ENCODE measurements at places on chromosomes 3 and 15.

GRCh38 chr3:127068871-127069270 is 86.0 kb downstream of the PLXNA1 start:
- no peak for DNase-seq

GRCh38 chr15:62922514-62922913 is 120.0 kb upstream of the TPM1 start:
- DNase-seq, result no peak

DNA sequence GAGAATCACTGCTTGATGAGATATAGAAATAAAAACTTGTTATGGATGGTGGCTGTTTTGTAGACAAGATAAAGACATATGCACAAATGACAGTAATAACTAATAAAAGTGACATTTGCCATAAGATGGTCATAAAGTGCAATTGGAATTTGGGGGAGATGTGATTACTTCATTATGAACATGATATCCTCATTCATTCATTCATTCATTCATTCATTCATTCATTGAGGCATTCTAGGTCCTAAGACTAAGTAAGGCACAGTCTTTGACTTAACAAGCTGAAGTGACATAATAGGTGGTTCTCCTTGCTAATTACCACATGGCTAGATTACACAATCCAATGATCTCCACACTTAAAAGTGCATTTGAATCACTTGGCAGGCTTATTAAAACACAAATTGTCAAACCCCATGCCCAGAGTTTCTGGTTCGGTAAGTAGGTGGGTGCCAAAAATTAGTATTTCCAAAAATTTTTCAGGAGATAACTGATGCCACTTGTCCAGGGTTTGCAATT is 18.9 kb downstream of the RAP2B start:
- DNase-seq, result no peak

GRCh38 chr3:71185733-71186455 is 397.6 kb downstream of the FOXP1 start:
- no peak for DNase-seq

DNA sequence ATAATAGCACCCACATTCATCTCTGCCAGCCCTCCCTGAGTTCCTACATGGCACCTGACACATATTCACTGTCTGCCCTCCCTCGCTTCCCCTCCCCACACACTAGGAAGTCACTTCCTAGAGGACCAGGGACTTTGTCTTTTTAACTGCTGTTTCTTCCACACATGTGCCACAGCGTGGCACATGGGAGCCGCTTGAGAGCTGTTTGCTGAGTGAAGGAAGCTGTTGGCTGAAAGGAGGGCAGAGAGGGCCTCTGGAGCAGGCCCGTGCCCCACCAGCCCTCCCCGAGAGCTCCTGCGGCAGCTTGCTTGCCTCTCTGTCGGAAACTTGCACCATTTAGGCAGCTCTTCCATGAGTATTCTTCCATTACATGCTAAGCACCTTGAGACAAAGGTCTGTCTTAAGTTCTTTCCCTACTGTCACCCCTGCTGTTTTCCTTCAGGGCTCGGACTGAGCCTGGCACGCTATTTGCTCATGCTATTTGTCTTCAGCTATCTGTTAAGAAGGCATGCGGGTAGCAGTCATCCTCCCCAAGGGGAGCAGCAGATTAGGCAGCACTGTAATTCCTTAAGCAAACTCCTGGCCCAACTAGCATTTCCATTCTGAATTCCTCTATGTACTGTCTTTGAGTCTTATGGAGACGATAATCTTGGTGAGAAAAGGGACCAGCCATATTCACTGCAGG is 72.2 kb downstream of the CACNA1D start:
- no peak for DNase-seq

DNA sequence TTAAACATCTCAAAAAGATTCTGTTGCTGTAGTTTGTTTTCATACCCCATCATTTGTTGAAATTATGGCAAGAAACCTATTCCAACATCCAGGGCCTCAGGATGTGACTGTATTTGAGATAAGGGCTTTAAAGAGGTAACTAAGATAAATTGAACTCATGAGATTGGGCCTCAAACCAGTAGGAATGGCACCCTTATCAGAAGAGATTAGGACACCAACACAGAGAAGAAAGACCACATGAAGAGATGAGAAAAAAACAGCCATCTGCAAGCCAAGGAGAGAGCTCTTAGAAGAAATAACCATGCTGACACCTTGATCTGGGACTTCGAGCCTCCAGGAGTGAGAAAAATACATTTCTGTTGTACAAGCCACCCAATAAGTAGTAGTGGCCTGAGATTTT is 157.7 kb downstream of the CGGBP1 start:
- no peak for DNase-seq

DNA sequence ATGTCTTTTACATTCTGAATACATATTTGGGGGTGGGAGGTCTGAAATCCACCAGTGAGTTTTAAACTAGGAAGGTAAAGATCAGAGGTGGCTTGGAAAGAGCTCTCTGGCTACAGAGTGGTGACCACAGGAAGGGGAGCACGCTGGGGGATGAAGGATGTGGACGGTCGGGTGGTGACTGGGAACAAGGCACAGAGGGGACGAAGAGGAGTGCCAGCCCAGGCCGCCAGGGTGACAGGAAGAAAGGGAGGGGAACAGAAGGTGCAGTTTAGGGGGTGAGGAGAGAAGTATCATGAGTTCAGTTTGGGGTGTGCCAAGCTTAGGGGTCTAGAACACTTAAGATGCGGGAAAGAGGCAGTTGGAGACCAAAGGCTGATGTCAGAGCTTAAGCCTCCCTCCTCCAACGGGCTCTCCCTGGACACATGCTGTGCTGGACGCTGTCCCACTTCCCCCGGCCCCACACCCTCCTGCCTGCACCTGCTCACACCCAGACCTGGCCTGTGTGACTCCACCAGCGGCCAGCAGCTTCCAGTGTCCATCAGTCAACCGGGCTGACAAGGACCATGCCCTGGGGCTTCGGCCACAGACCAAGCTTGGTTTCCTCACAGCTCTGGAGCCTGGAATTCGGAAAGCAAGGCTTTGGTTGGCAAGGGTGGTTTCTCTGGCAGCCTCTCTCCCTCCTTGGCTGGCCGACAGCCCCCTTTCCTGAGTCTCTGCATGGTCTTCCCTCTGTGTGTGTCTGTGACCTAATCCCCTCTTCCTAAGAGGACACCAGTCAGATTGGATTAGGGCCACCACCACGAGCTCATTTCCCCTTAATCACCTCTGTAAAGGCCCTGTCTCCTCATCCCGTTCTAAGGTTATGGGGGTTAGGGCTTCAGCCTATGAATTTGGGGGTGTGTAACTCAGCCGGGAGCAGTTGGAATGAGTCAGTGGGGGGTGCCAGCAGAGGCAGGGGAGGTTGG is 120.4 kb upstream of the IQSEC1 start:
- no peak for DNase-seq

DNA sequence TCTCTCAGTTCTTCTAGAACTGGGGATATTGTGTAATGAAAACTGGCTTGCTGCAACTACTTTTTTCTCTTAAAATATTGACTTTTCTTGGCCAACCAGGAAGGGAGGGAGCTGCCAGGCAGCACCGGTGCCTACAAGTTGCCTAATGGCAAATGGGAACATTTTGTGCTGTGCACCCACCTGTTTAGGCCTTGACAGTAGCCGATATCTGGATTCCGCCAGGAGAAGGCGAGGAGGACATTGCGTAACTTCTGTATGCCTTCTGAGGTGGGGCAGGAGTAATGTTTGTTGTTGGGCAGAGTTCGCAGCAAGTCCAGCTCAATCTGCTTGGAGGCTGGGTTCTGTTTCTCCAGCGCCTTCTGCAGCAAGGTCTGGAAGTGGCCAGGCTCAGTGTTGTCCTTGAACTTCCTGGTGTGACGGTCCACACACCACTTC is 64.9 kb downstream of the TBC1D2B start:
- no peak for DNase-seq

DNA sequence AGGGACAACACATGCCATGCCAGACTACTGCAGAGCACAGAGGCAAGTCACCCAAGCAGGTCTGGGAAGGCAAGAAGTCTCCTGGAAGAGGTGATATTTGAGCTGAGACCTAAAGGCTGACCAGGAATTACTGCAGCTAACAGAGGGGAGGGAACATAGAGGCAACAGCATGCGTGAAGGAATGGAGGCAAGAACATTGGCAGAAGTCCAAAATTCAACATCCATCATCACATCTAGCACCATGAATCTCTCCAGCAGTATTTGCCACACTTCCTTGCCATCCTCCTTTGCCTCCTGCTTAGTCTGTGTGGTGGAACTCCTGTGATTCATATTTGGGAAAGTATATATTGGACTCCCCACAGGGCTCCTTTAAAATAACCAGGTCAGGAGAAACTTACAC is 870 bp upstream of the TSEN2 start:
- DNase-seq, result no peak

DNA sequence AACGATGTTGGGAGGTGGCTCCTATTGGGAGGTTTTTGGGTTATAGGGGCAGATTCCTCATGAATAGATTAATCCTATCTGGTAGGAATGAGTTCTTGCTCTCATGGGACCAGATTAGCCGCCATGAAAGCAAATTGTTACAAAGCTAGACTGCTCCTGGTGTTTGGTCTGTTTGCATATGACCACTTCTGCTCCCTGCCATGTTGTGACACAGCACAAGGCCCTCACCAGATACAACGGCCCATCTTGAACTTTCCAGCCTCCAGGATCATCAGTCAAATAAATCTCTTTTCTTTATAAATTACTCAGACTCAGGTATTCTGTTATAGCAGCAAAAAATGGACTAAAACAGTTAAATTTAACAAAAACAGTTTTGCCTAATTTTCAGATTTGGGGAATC is 34.4 kb downstream of the TRIM42 start:
- no peak for DNase-seq

GRCh38 chr3:191051037-191051436 is 148.0 kb upstream of the OSTN start:
- no peak for DNase-seq

GRCh38 chr3:116198087-116198486 is 247.2 kb downstream of the LSAMP start:
- DNase-seq, result no peak

DNA sequence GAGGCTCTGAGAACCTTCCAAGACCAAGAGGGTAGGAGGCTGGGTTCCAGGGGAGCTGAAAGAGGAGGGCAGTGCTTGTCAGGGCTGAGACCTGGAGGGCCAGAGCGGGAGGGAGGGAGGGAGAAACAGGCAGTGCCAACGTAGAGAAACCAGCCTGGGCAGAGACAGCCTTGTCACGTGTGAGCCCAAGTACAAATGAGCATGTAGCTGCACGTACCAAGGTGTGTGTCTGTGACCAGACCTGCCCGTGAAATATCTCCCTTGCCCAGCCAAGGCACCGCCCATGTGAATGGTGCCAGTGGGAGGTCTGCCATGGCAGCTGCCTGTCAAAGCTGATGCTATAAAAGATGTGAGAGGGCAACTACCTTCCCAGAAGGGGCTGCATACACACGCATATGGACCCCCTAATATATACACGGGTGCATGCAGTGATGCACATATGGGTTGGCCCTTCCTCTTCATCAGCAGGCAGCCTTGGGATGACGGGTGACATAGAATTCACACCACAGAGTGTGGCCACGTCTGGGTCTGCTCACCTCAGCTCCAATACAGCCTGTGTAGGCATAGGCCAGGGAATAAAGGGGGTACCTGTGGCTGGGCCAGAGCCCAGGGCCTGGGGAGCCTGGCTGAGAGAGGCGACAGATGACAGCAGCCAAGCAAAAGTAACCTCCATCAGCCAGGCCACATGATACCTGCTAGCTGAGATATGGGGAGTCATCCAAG is 7.8 kb upstream of the CTDSPL start:
- DNase-seq, result no peak

DNA sequence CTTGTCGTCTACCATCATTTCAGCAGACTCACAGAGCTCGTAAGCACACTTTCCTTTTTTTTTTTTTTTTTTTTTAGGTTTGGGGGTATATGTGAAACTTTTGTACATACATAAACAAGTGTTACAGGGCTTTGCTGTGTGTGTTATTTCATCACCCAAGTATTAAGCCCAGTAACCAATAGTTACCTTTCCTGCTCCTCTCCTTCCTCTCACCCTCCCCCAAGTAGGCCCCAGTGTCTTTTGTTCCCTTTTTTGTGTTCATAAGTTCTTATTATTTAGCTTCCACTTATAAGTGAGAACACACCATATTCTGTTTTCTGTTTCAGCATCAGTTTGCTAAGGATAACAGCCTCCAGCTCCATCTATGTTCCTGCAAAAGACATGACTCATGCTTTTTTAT is 746.8 kb downstream of the GRM7 start:
- DNase-seq, result no peak

DNA sequence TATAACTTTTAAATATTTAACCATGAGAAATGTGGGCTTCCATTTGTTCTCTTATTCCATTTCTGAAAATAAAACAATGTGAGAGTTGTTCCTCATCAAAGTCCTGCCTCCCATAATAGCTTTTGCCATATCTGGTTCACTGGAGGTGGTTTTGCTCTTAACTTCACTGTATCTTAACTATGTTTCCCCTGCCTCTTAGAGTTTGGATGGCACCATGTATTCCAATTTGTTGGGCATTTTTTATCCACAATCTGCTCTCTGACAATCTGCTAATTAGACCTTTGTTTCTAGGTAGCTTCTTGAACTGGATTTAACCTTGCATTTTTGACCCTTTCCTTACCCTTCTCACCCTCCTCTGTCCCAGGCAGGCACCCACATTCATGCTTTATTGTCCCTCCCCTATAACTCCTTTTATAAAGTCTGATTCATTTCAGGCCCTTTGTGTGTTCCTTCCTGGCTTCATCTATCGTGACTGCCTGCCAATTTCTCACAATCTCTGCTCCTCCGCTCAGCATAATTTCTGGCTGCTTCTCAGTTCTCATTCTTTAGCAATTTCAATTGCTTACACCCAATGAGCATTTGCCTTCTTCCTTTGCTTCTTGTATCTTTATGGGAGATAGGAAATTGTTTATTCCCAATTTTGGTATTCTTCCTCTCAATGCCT is 144.2 kb upstream of the ARHGEF26 start:
- DNase-seq, result no peak

DNA sequence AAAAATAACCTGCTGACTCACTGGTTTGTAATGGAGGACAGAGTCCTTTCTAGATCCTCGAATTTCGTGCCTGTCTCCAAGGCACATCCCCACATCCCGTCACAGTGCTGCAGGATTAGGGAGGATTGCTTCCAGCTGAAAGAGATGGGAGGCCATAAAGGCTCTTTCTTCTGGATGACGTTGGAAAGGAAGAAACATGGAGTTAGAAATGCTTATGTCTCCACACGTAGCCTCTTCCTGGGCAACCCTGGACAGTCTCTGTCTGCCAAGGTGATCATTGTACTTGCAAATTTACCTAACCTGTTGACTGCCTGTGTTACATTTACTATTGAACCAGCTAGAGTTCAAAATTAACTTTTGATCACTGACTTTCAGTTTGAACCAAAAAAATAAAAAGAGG is 27.6 kb upstream of the VILL start:
- no peak for DNase-seq

DNA sequence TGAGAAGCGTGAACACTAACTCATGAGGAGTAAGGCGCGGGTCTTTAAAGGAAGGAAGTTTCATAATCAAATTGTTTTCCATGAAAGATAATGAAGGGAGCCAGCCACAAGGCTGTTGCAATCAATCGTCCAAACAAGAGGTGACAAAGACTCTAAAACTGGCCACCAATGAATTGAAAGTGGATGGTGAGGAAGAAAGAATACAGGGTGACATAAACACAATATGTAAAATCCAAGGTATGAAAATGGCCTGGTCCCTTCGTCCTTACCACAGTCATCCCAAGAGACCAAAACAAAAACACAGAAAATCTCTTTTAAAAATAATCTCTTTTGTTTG is 12.0 kb downstream of the CD86 start:
- DNase-seq, result no peak
